Glomerular endothelial cell (primary cell): ENCODE measurements at places on chromosomes 6 and 20. TPM values are rescaled to one million over a fixed set of nuclear protein-coding genes. Genes with fewer than 3 reads are reported as not detected.

The DTD1 gene
- total RNA-seq: 56.5 and 57.5 TPM in 2 replicates

The RMND1 gene
- 18.2 and 34.1 TPM in 2 replicates for total RNA-seq

The MUC21 gene
- total RNA-seq: not detected in 2 replicates

- DNase-seq: no peak
Measured at GRCh38 chr20:40442181-40442963, 246.7 kb downstream of the MAFB start.

GRCh38 chr20:47330933-47331708 lies 25.4 kb downstream of the ZMYND8 start:
- no peak for DNase-seq

- no peak for DNase-seq
Measured at GRCh38 chr20:51482836-51483473, 59.6 kb downstream of the NFATC2 start.

- no peak for DNase-seq
Measured at GRCh38 chr20:1894951-1895673, at the start of gene SIRPA. TSS of gene SIRPA (plus strand) at chr20:1895407. CDS start at chr20:1895448, 41 bp downstream.

The IL17F gene
- total RNA-seq: not detected in 2 replicates

GRCh38 chr6:27312950-27313271 lies 838 bp upstream of the POM121L2 start:
- DNase-seq: no peak

DNA sequence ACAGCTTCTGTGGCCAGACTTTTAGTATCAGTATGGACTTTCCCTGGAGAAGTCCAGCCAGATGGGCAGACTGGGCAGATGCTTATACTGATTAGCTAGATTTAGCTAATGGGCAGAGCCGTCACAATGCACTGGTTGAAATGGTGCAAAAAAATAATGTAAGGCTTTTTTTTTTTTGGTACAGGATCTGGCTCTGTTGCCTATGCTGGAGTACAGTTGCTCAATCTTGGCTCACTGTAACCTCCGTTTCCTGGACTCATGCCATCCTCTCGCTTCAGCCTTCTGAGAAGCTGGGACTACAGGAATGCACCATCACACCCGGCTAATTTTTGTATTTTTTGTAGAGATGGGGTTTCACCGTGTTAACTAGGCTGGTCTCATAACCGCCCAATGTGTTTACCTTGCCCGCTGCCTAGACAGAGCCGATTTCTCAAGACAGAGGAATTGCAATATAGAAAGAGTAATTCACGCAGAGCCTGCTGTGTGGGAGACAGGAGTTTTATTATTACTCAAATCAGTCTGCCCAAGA lies 16.4 kb upstream of the KIFC1 start:
- DNase-seq: no peak

- DNase-seq: no peak
Measured at GRCh38 chr20:34415079-34415478, 52.0 kb downstream of the ITCH start.

The SOX18 gene
- 31.8 and 102 TPM in 2 replicates for total RNA-seq

- no peak for DNase-seq
Measured at GRCh38 chr6:163291622-163292021, 122.9 kb upstream of the QKI start.

- DNase-seq: no peak
Measured at GRCh38 chr20:4820806-4821518, 99.3 kb downstream of the PRND start.

DNA sequence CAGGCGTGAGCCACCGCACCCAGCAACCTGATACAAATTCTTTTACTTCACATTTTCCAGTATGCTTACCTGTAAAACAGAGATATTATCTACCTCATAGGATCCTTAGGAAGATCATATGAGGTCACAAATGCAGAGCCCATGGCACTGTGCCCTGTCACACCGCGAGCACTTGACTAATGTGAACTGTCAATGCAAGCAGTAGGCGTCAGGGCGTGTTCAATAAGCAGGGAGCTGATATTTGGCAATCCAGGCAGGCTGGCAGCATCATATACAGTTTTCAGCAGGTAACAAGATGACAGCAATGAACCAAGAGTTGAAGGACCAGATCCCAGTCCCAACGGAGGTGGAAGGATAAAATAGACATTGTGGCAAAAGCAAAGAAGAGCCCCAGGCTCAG lies 14.6 kb upstream of the ARID1B start:
- no peak for DNase-seq

The PHF1 gene
- total RNA-seq: 21.5 and 34.8 TPM in 2 replicates

- DNase-seq: no peak
Measured at GRCh38 chr6:72206606-72207005, 320.3 kb downstream of the RIMS1 start.

DNA sequence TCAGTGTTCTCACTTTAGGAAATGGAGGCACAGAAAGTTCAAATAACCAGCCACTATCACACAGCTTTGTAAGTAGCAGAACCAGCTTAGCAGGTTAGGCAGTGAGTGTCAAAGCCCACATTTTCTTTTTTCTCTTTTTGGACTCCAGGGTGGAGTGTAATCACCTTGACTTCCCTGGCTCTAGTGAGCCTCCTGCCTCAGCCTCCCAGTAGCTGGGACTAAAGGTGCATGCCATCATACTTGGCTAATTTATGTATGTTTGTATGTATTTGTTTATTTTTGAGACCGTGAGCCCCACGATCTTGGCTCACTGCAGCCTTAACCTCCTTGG lies 7.8 kb upstream of the NCOA3 start:
- no peak for DNase-seq

The CLDN20 gene
- total RNA-seq: not detected in 2 replicates

DNA sequence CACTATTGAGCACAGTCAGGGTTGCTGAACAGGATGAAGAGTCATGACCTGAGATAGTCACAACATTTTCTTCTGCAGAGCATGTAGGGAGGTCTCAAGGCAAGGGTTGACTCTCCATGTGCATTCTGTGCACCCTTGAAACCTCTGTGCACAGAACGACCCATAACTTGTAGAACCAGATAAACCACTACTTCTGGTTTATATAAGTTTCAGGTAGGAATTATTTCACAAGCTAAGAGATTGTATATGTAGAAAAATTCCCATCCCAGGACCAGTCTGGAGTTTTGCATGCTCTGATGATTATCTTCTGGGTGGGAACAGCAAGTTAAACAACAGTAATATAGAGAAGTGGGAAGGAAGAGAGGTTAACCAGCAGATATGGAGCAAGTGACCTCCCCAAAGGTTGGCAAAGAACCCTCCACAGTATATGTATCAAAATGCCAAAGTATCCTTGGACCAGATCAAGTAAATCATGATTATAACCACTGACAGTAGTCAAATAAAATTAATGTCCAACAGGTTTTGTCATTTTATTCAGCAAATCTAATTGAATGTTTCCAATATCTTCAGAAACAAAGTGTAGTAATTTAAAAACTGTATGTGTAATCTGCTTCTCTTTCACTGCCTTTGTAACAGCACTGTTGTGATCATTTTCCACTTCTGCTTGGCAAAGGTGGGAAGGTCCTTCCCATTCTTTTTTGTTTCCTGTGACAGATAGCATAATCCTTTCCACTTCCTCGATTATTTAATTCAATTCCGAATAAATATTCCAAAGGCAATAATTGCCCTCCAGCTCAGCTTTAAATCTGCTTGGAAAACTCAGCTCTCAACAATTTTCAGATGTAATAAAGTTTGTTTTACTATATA lies 104.4 kb downstream of the SYNE1 start:
- DNase-seq: no peak

DNA sequence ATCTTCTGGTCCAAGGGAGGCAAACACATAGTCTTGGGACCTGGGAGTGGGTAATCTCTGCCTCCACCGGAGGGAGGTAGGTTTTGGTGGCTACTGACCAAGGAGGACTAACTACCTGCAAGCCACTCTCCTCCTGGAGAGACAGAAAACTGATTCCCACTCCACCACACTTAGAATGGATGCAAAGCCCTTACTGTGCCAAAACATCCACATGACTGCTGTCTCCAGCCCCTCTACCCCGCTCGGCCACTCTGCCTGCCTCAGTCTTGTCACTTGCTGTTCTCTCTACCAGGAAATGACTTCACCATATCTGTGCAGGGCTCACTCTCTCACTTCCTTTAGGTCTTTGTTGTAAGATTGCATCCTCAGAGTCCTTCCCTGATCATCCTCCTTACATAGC lies 129.5 kb upstream of the ARG1 start:
- DNase-seq: no peak

- DNase-seq: no peak
Measured at GRCh38 chr6:136683209-136683941, 108.9 kb downstream of the MAP3K5 start.

DNA sequence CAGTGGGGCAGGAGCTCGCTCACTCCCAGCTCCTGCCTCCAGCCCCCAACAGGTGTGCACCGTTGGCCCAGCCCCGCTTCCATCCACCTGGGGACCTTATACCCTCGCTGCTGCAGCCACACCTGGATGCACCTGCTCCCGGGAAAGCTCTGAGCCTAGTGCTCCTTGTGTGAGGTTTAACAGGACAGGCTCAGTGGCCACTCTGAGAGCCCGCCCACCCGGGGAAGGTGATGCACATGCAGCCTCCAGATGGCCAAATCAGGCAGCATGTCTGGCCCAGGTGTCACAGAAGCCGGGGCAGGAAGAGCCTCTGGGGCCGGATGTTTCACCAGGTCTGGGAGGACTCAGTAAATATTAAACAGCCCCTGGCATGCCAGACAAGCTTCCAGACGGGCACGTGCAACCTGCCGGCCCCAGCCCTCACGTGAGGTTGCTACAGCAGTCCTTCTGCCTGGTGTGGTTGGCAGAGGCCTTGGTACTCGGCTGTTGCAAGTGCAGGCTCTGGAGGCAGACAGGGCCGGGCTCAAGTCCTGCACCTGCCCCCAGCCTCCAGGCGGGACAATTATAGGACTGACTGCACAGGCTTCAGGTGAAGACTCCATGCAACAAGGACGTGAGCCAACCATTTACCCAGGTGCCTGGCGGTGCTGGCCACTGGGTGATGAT lies 66.9 kb downstream of the RIPOR3 start:
- no peak for DNase-seq

DNA sequence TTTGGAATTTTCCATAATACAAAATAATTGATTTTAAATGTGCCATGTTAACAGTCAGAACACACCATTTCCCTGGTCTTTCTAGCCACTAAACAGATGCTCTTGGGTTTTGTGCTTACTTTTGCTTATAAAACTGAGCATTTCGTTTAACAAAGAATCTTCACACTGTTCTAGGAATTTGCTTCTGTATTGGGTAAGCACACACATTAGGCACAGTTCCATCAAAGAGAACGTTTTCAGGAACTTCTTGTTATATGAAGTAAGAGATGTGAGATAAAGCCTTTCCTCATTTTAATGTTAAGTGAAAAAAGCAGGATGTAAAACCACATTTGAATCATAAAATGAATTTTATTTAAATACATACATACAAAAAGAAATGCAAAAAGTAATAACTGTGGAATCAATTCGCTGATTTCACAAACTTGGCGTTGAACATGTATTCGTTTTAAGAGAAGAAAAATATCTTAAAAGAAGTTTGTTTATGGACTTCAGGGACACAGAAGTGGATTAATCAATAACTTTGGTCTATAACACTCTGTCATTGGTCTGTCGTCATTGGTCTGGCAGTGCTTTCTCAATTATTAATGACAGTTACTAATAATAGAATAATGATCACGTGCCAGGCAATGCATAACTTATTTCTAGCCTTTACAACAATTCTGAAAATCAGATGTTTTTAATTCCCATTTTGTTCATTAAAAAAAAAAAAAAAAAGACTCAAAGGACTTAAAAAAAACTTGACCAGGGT lies 199.9 kb upstream of the PRDM1 start:
- no peak for DNase-seq

DNA sequence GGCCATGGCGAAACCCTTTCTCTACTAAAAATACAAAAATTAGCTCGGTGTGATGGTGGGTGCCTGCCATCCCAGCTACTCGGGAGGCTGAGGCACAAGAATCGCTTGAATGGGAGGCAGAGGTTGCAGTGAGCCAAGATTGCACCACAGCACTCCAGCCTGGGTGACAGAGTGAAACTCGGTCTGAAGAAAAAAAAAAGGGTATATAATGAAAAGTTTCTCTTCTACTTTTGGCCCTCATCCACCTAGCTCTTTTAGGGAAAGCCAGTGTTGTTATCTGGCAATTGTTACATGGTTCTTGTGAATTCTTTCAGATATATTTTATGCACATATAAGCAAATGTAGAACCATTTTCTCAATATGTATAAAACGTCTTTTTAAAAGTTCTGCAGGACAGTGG lies 19.0 kb downstream of the KIF3B start:
- no peak for DNase-seq

- no peak for DNase-seq
Measured at GRCh38 chr6:21281366-21281765, 312.2 kb upstream of the SOX4 start.

The TCEA2 gene
- total RNA-seq: 34.5 and 61.0 TPM in 2 replicates

The FNDC11 gene
- total RNA-seq: 0.44 and 0.99 TPM in 2 replicates

- DNase-seq: no peak
Measured at GRCh38 chr6:145332011-145332410, 403.3 kb downstream of the EPM2A start.
